ENCODE measurements at places on chromosomes 3 and 15.
A peak's percentile ranks its signal among the peaks of the same experiment; 100 is the strongest.

DNA sequence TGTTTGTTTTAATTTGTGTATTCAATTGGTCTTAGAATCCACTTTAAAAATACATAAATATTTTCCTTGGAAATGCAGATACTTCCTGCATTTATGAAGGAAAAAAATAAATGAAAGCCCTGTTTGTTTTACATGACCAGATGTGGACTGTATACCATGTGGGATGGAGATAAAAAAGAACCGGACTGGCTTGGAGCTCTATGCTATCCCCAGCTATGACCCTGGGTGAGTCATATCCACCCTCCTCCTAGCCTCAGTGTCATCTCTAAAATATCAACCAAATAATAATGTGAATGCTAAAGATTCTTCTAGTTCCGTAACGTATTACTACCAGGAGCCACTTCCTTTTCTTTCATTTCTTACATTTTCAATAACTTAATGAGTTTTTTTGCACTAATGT is 44.5 kb upstream of the PDZRN3 start:
- DNase-seq = no peak

DNA sequence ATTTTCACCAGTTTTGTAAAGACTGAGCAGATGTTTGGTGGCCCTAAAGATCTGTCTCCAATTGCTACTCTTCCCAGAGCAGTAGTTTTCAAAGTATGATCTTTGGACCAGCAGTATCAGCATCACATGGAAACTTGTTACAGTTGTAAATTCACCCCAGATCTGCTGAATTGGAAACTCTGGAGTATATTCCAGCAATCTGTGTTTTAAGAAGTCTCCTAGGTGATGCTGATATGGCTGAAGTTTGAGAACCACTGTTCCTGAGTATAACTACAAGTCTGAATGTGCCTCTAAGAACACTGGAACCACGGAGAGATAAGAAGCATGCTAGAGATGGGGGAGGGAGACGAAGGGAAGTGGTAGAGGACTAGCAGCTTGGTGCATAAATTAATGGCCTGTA is 45.7 kb downstream of the NUDT16 start:
- no peak for DNase-seq

- no peak for DNase-seq
Measured at GRCh38 chr3:72295276-72295961, 510.5 kb upstream of the PROK2 start.

GRCh38 chr3:24951180-24951579 is 456.5 kb upstream of the THRB start:
- no peak for DNase-seq

DNA sequence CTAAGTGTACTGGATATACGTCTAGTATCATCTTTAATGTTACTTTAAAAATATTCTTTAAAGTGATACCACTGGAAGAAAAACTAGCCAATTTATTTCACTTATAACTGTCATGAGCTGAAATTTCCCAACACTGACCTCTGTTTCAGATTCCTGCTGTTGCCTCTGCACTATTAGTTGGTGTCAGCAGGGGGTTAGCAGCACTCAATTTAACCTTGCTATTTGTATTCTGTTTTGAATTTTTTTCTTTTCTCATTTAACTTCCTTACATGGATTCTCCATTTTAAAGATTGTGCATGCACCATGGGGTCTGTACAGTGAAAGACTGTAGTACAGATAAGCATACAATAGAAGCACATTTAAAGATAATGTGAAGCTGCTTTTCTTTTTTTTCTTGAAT is 169.2 kb downstream of the UBE2E2 start:
- no peak for DNase-seq

DNA sequence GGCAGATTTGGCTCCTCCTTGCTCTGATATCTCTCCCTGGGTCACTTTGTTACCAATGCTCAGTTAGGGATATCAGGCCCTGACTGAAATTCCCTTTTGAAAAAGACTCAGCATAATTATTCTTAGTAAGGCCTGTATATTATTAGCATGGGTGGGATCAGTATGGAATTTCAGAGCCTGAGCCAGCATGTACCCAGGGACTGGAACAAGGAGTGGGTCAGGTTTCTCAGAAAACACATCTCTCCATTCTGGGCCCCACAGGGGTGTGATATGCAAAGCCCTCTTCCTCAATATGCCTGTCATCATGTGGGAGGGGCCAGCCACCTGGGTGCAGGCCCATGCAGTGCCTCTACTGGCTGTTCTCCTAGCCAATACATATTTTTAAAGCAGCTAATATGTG is 423.2 kb downstream of the EPHB1 start:
- DNase-seq = no peak

GRCh38 chr3:24270744-24271143 is 223.9 kb downstream of the THRB start:
- DNase-seq = no peak

- DNase-seq = no peak
Measured at GRCh38 chr3:10935028-10935427, 57.5 kb upstream of the SLC6A1 start.

- DNase-seq = no peak
Measured at GRCh38 chr15:58864602-58865424, 68.7 kb downstream of the SLTM start.

DNA sequence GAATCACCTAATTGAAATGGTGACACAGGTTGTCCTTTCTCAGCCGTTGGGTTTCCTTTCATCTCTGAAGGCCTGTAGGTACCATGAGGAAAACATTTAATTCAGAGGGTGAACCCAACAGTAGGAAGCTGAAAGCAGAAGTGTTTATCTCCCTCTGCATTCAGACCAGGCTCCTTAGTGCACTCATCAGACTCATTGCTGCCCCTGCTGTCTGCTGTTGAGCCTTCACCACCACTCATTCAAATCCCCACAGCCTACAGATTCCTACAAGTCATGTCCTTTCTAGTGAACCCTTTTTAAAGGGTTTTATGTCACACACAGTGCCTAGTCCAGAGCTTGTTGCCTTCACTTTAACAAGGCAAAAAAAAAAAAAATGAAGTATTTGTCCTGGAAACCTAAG is 13.4 kb downstream of the WDR48 start:
- peak; percentile 28 for DNase-seq

- DNase-seq = no peak
Measured at GRCh38 chr3:124599779-124600693, 130.2 kb upstream of the UMPS start.

DNA sequence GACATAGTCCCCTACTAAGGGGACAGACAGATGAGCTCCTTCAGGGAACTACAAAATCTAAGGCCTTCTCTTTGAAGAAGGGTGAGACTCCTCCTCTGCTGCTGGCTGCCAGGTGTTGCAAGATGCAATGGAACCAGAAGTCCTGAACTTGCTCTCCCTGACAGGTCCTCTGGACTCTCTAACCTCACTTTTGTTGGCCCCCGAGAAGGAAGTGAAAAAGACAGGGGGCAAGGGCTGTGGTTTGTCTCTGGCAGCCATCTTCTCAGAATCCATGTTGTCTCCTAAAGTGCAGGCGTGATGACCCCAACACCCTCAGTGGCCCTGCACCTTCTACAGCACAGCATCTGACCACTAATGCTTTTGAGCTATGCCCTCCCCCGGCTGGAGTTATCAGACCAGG is 292.5 kb downstream of the CHST2 start:
- no peak for DNase-seq

- DNase-seq = no peak
Measured at GRCh38 chr3:169454823-169455222, 208.7 kb downstream of the MECOM start.

GRCh38 chr3:56055546-56055945 is 412.7 kb downstream of the ERC2 start:
- DNase-seq = no peak

GRCh38 chr15:59406446-59406845 is 31.5 kb upstream of the FAM81A start:
- no peak for DNase-seq

GRCh38 chr15:60649845-60650548 is 171.1 kb upstream of the ICE2 start:
- peak; percentile 60 for DNase-seq

DNA sequence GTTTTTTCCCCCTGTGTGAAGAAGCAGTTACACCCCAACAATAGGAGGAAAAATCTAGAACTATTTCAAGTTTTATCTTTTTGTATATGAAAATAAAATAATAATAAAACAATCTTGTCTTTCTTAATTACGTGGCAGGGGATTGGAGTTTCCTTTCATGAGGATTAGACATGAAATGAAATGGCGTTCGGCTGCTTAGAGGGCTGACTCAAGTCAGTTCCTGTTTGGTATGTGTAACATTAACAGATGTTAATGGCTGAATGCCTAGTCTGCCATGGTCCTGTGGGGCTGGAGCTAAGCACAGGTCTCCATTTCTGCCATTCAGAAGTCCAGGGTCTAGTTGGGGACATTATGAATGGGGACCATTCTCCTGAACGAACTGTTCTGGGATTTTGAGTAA is 3.1 kb upstream of the EXOG start:
- no peak for DNase-seq

DNA sequence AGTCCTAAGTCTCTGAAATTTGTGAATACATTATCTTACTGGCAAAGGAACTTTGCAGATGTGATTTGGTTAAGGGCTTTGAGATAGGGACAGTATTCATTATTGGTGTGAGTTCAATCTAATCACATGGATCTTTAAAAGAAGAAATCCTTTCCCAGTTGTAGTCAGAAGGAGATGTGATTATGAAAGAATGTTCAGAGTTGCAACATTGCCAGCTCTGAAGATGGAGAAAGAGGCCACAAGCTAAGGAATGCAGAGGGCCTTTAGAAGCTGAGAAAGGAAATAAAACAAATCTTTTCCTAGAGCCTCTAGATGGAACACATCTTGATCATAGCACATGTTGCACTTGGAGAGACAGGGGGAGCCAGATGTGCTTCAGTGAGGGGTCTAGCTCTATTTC is 27.7 kb upstream of the SIAH2 start:
- DNase-seq = no peak
